Body of pancreas (tissue), 4 donors: ENCODE measurements at places on chromosomes 2 and 18.

DNA sequence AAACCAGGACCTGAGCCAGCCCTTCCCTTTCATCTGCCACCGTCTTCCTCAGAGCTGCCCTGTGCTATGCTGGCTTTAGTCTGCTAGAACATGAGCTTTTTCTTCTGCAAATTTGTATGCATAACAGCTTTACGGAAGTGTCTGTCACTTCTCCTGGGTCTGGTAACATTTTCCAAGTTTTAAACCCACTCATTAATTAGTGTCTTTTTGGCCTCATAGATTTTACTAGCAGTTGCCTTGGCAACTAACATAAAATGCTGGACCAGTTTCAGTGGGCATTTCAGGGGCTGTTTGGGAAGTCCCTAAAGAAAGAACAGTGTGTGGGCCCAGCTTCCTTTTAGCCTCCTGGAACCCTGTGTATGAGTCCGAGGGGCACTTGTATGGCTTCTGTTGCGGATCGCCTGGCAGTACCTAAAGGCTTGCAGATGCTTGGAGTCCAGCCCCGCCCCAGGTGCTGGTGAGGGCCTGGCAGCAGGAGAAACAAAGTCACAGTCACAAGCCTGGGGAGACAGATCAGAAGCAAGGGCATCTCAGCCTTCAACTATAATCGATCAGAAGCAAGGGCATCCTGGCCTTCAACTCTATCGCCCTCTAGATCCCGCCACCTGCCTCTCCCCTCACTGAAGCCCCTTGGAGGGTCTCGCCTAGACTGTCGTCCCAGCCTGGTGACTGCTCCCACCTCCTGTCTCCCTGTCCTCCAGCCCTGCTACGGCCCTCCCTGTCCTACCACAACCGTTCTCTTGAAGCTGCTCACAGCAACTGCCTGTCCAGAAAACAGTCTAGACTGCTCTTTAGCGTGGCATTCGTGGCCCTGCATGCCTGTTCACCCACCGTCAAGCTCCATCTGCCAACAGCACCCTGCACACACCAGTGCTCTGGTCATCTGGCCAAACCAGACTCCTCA lies 36.8 kb upstream of the MAPRE3 start:
- no peaks in the 10 kb centered on the region for H3K4me1 ChIP-seq
- no peak overlapping the region for H3K4me3 ChIP-seq
- no peaks in the 10 kb centered on the region for H3K27me3 ChIP-seq
- no peak for DNase-seq

- H3K27me3 ChIP-seq, result no peaks in the 10 kb centered on the region
- no peak overlapping the region for H3K4me3 ChIP-seq
- no peaks in the 10 kb centered on the region for H3K36me3 ChIP-seq
- no peaks in the 10 kb centered on the region for H3K4me1 ChIP-seq
Measured at GRCh38 chr2:48714245-48714644, 41.3 kb downstream of the LHCGR start.

DNA sequence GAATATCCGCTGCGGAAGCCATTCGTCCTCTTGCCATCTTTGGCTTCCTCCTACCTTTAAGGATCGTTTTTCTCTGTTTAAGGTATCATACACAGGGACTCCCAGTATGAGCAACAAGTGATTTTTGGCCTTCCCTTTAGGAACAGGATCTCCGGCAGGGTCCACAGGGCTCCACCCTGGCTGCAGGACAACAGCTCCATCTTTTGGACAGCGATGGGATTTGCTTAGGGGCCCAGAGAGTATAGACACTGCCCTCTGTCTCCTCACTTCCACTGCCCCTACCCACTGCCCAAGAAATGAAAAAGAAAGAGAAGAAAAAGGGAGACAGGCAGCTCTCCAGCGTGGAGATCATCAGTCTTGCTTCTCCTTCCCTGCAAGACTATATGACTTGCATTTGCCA lies 224.5 kb downstream of the UXS1 start:
- no peak overlapping the region for H3K27ac ChIP-seq
- H3K36me3 ChIP-seq, result no peaks in the 10 kb centered on the region
- no peak for DNase-seq
- no peak overlapping the region for H3K4me3 ChIP-seq

DNA sequence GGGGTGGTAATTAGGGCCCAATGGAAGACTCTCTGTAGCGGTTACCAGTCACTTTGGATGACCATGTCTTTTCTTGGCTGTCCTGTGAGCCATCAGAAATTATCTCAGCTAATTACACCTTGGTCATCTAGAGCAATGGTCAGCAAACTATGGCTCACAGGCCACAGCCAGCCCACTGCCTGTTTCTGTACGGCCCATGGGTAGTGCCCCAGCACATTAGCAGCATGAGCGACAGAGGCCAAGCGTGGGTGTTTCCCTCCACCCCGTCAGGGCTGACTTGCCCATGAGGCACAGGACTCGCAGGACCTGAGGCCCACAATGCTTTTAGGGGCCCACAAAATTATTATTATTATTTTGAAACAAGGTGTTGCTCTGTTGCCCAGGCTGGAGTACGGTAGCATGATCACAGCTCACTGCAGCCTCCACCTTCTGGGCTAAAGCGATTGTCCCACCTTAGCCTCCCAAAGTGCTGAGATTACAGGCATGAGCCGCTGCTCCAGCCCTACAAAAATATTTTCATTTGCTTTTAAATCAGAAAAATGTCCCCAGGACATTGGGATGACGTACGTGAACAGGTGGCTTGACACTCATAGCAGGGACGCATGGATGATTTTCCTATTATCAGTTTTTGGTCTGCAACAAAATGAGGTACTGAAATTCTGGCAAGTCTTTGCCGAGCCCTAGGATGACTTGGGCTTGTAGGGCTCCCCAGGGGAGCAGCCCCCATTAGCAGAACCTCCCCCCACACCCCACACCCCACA lies 29.3 kb upstream of the CEP68 start:
- H3K4me3 ChIP-seq, result no peak overlapping the region
- H3K4me1 ChIP-seq, result peaks cover 24% of the 10 kb centered on the region
- H3K27me3 ChIP-seq, result no peaks in the 10 kb centered on the region
- no peaks in the 10 kb centered on the region for H3K36me3 ChIP-seq
- no peak overlapping the region for H3K27ac ChIP-seq

DNA sequence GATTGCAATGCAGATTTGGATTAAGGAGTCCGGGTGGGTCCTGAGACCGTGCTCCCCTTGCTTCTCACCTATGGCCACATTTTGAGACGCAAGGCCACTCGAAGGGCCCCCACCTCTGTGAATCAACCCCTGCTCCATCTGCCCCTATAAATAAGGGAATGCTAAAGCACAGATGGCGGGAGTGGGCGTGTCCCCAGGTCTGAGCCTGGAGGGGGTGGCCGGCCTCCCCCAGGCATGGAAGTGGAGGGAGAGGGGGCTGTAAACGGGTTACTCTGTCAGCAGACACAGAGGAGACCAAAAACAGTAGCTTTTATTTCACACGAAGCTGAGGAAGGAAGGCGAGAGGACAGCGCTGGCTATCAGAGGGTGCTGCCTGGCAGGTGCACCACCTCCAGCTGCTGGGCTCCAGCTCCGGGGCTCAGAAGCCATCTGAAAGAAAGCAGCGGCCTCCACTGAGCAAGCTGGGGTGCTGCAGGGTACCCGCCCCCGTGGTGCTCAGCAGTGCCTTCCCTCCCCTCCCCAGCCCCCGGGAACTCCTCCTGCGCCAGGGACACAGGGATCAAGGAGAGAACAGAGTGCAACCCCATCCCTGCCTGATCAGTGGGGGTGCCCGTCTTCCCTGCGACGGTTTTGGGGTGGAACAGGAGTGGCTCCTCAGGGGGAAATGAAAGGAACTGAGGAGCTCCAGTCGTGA lies 56.7 kb upstream of the RAB6C start:
- H3K4me1 ChIP-seq, result peaks cover 12% of the 10 kb centered on the region
- peak; percentile 45 for DNase-seq
- H3K4me3 ChIP-seq, result no peak overlapping the region

- no peak for DNase-seq
- peaks cover 47% of the 10 kb centered on the region for H3K4me1 ChIP-seq
- no peak overlapping the region for H3K4me3 ChIP-seq
- no peaks in the 10 kb centered on the region for H3K36me3 ChIP-seq
- H3K27ac ChIP-seq, result peak overlapping the region; percentile 57
Measured at GRCh38 chr2:11389052-11389420, 44.6 kb upstream of the ROCK2 start.

GRCh38 chr18:71324356-71324755 lies 1035.5 kb downstream of the SOCS6 start:
- no peak overlapping the region for H3K4me3 ChIP-seq
- no peak overlapping the region for H3K27ac ChIP-seq
- no peaks in the 10 kb centered on the region for H3K4me1 ChIP-seq
- no peak for DNase-seq
